ENCODE measurements at places on chromosomes 7 and 10. TPM values are rescaled to one million over a fixed set of nuclear protein-coding genes. Genes with fewer than 3 reads are reported as not detected.
A peak's percentile ranks its signal among the peaks of the same experiment; 100 is the strongest.

GRCh38 chr10:75407224-75407712, 5.7 kb upstream of the ZNF503 start:
- H3K27ac ChIP-seq = peak overlapping the region; percentile 100
- H3K4me3 ChIP-seq = peak overlapping the region; percentile 78
- H3K4me1 ChIP-seq = peaks cover 20% of the 10 kb centered on the region

GRCh38 chr10:84521013-84521412, 192.6 kb downstream of the CCSER2 start:
- DNase-seq = no peak
- no peaks in the 10 kb centered on the region for H3K36me3 ChIP-seq
- no peak overlapping the region for H3K4me3 ChIP-seq
- H3K27me3 ChIP-seq = no peaks in the 10 kb centered on the region
- H3K27ac ChIP-seq = no peak overlapping the region
- H3K4me1 ChIP-seq = no peaks in the 10 kb centered on the region

- H3K27ac ChIP-seq = peak overlapping the region; percentile 58
- no peak overlapping the region for H3K4me3 ChIP-seq
- H3K4me1 ChIP-seq = peaks cover 63% of the 10 kb centered on the region
- H3K36me3 ChIP-seq = no peaks in the 10 kb centered on the region
These were observed 1000.9 kb downstream of the LRMDA start for GRCh38 chr10:76432016-76433012.

DNA sequence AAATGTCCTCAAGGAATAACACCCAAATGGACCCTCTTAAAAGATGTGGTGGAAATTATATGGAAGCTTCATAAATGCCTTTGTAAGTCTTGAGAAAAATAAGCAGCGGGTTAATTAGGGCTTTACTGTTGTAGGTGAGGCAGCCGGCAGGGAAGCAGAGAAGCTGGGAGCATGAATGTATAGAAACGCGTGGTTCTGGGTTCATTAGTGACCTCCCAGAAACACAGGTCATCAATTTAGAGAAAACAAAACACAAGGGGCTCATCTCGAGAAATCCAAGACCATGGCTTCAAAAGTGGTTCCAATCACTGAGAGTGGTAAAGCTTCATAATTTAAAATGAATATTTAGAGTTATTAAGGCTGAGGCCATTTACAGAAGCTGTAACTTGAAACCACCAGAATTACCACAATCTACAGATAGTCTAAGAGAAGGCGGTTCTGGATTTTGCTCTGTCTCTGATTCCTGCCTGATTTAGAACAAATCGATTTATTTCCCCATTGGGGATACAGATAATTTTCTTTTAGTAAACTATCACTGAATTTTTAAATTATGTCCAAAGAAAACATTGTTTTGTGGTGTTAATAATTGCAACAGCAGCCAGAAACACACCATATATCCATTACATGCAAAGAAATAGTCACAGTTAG, 20.7 kb downstream of the GARIN1A start:
- H3K27ac ChIP-seq = no peak overlapping the region
- peaks cover 8% of the 10 kb centered on the region for H3K4me1 ChIP-seq
- no peak overlapping the region for H3K4me3 ChIP-seq
- H3K27me3 ChIP-seq = peaks cover 7% of the 10 kb centered on the region

- no peaks in the 10 kb centered on the region for H3K4me1 ChIP-seq
- H3K27me3 ChIP-seq = no peaks in the 10 kb centered on the region
- no peaks in the 10 kb centered on the region for H3K36me3 ChIP-seq
- no peak for DNase-seq
- H3K27ac ChIP-seq = no peak overlapping the region
These were observed 80.0 kb downstream of the LHFPL3 start for GRCh38 chr7:104408371-104408770.

- H3K4me1 ChIP-seq = peaks cover 5% of the 10 kb centered on the region
- H3K27ac ChIP-seq = no peak overlapping the region
- no peaks in the 10 kb centered on the region for H3K27me3 ChIP-seq
- H3K4me3 ChIP-seq = no peak overlapping the region
- DNase-seq = no peak
- H3K36me3 ChIP-seq = no peaks in the 10 kb centered on the region
These were observed 68.5 kb upstream of the EEPD1 start for GRCh38 chr7:36084485-36085091.

- no peaks in the 10 kb centered on the region for H3K4me1 ChIP-seq
- H3K27me3 ChIP-seq = no peaks in the 10 kb centered on the region
- DNase-seq = no peak
- no peak overlapping the region for H3K27ac ChIP-seq
- H3K36me3 ChIP-seq = no peaks in the 10 kb centered on the region
These were observed 315.1 kb downstream of the C7orf25 start for GRCh38 chr7:42596737-42597136.

AGBL3 gene
- 2.1 TPM for total RNA-seq

MLXIPL gene
- total RNA-seq = 19.5 TPM

GRCh38 chr7:84536271-84536870, 341.8 kb upstream of the SEMA3A start:
- H3K27ac ChIP-seq = no peak overlapping the region
- no peaks in the 10 kb centered on the region for H3K4me1 ChIP-seq
- H3K27me3 ChIP-seq = no peaks in the 10 kb centered on the region
- no peak for DNase-seq
- H3K4me3 ChIP-seq = no peak overlapping the region

- DNase-seq = no peak
- no peaks in the 10 kb centered on the region for H3K4me1 ChIP-seq
- H3K27ac ChIP-seq = no peak overlapping the region
- H3K27me3 ChIP-seq = no peaks in the 10 kb centered on the region
- no peak overlapping the region for H3K4me3 ChIP-seq
These were observed 366.3 kb upstream of the CHRM2 start for GRCh38 chr7:136502162-136502561.

DNA sequence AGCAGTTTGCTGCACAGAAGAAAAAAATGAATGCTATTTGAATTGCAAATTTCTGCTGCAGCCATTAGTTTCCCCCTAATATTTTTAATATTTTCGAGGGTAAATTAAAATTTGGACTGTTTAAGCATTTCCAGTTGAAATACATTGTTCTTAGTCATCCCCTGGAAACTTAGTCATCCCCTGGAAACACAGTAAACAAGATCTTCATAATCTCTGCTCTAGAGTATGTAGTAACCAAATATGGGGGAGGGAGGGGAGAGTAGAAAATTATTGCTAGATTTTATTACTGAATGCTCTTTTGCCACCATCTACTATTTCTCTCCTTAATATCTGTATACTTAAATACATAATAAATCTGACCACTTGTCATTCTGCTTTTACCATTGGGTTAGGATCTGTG, 1053.3 kb downstream of the SORCS1 start:
- H3K36me3 ChIP-seq = no peaks in the 10 kb centered on the region
- DNase-seq = no peak
- no peak overlapping the region for H3K4me3 ChIP-seq
- no peak overlapping the region for H3K27ac ChIP-seq
- H3K27me3 ChIP-seq = no peaks in the 10 kb centered on the region

UPK3B gene
- 0.84 TPM for total RNA-seq

DNA sequence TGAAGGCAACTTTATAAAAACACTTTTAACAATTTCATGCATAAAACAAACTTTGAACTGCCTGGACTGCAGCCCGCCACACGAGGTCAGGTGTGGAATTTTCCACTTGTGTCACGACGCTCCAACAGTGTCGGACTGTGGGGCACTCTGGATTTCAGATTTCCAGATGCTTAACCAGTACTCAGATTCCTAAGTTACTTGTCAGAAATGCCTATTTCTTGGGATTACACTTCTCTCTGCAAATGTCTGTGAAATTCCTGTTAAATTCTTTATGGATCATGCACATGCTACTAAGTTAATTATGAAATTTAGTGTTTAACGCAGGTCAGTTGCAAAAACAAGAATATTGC, 473 bp upstream of the GPER1 start:
- peaks cover 16% of the 10 kb centered on the region for H3K36me3 ChIP-seq
- H3K27ac ChIP-seq = peak overlapping the region; percentile 82
- H3K4me1 ChIP-seq = peaks cover 44% of the 10 kb centered on the region
- H3K4me3 ChIP-seq = peak overlapping the region; percentile 55
- DNase-seq = no peak

- no peak overlapping the region for H3K4me3 ChIP-seq
- no peak overlapping the region for H3K27ac ChIP-seq
- no peaks in the 10 kb centered on the region for H3K27me3 ChIP-seq
- DNase-seq = no peak
These were observed 11.9 kb downstream of the NRG3 start for GRCh38 chr10:81886939-81887338.

All from esophagus muscularis mucosa (tissue), 4 donors.